GM19239 (cell line): ENCODE measurements at places on chromosomes 5 and 9.

DNA sequence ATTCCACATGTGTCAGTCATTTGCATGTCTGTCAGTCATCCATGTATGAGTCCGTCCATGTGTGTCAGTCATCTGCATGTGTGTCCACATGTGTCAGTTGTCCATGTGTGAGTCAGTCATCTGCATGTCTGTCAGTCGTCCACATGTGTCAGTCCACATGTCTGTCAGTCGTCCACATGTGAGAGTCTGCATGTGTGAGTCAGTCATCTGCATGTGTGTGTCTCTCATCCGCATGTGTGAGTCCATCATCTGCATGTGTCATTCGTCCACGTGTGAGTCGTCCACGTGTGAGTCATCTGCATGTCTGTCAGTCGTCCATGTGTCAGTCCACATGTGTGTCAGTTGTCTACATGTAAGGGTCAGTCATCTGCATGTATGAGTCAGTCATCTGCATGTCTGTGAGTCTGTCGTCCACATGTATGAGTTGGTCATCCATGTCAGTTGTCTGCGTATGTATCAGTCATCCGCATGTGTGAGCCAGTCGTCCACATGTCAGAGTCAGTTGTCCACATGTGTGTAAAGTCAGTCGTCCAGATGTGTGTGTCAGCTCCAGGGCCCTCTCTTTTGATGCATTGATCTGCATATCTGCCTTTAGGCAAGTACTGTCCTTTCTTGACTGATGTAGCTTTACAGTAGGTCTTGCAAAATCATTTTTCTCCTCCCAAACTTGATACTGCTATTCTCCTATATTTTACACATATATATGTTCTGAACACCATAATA lies 72.5 kb upstream of the CACNA1B start:
- no peak for DNase-seq

DNA sequence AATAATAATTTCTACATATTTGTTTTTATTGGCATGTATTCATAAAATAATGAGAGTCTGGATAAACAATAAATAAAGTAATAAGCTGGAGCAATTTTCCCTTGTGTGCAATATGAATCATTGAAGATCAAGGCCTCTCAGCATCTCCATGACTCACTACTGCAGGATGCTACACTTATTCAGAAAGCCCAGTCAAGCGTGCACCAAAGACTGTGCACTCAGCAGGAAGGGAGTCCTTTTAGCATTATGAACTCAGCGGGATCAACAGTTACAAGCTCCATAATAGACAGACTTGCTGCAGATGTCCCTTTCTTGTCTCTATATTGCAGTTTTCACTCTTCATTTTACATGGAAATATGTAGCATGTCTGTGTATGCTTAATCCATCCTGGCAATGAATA lies 485.3 kb downstream of the CDH9 start:
- no peak for DNase-seq

DNA sequence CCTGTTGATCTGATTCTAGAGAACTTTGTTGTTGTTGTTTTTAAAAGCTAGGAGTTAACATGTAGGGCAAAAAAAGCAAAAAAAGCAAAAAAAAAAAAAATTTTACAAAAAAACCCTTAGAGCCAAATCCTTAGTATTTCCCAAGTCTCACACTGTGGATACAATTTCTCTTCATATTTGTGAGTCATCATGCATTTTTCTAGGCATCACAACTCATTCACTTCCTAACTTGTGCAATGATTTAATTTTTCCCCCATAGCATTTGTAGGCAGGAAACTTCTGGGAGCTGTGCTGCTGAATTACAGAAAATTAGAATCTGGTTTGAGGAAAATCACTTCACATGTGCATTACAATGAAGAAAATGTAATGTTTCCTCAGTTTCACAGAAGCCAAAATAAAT lies 91.9 kb downstream of the MARCHF3 start:
- DNase-seq: no peak

DNA sequence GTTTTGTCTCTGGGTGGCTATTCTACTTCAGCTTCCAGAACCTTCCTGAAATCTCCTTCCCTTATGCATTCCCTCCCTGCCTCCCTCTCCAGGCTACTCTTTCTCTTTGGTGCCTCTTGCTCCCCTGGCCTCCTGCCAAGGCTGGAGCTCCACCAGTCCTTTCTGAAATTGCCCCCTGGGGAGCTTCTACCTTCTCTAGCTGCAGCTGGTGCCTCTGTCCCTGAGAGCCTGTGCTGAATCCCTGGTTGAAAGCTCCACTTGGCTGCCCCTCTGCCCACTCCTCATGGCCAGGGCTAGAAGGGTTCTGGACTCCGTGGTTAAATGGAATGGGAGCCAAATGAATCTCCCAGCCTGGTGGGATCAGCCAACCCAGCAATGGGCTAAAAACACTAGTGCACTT lies 80.1 kb downstream of the COL15A1 start:
- no peak for DNase-seq

DNA sequence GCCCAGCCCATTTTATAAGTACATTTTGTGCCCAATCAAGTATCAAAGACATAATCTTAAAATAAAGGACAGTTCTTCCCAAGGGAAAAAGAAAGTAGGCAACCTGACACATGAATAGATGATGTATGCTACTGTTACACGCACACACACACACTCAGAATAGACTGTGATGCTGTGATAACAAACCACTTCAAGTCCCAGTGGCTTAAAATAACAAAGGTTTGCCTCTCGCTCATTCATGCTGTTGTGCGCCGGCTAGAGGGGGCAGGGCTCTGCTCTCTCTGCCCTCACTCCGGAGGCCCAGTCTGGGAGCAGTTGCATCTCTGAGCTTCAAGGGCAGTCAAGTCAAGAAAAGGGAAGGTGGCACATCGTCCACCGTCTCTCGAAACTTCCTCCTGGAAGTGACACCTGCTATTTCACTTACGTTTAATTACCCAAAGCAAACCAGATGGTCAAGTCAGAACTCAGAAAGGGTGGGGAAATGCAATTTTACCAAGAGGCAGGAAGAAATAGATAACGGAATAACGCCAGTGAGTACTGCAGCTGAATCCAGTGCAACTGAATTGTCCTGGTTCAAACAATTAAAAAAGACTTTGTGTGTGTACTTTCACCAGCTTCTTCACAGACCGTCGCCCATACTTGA lies 43.3 kb downstream of the ANKRD33B start:
- no peak for DNase-seq

- no peak for DNase-seq
These were observed 17.9 kb downstream of the ANXA6 start for GRCh38 chr5:151139646-151140045.

GRCh38 chr5:175750511-175750931 lies 92.7 kb downstream of the HRH2 start:
- DNase-seq: no peak

DNA sequence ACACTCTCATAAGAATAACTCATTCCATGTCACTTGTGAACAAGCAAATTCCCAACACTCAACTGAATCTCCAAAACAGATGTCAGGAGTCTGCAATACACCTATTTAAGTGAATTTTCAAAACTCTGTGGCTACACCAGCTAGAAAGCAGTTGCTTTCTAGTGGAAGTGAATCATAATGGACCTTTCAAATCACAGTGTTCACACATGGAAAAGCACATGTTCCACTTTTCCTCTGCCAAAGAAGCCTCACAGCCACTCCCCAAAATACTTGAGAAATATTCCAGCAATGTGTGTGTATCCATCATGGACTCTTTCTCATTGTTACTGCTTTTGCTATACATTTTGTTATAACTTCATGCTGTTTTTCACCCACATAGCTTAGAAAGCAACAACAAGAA lies 17.4 kb downstream of the MARCHF3 start:
- DNase-seq: no peak

DNA sequence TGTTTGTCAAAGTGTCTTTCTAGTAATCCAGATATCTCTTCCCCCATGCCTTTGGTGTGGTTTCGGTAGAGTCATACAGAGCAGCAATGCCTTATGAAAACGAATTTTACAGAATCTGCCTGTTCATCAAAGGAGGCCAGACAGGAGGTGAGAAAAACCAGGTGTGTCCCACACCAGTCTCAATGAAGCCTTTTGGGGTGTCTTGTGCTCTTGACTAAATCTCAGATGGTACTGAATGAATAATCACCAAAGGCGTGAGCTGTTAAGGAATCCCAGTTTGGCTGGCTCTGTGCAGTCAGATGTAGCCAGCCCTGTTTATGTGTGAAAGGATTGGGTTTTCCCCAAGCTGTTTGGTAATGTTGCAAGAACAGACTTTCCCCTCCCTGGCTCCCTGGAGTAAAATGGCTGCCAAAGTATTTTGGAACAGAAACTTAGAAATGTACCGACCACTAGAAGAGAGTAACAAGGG lies 70.8 kb upstream of the CDKN2B start:
- DNase-seq: no peak

DNA sequence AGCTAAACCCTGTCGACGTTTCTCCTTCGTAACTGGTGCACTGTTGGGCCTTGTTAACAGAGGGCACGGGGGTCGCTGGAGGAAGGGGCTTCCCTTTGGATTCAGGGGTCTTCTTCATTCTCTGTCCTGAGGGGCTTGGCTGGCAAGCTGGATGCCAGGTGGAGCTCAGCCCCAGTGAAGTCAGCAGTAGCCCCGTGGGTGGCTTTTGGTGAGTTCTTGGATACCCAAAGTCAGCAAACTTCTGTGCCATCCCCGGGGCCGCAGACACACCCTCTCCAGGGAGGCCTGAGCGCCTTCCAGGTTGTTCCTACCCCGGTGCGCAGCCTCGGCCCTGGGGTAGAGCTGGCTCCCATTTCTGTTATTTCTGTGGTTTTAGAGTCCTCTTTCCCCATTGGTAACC lies 12.3 kb upstream of the OBP2A start:
- no peak for DNase-seq

DNA sequence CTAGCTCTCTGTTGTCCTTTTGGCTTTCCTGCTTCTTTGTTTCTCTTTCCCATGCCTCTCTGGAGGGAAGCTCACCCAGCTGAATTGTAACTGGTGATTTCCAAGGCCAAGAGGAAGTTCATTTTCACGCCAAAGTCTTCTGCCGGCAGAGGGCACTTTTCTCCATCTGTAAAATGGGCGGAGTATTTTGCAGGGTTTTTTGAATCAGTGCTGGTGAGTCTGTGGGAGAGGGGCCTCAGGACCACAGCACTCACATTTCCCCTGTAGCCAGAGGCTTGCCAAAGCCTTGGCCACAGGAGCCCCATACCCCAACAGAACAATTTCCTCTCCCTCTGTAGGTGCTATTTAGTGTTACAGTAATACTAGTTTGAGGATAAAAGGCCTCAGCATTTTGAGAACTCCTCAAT lies 42.3 kb upstream of the MATR3 start:
- DNase-seq: peak; percentile 49

GRCh38 chr5:141524604-141525597 lies 36.0 kb downstream of the PCDHGC5 start:
- no peak for DNase-seq

GRCh38 chr5:134825212-134825611 lies 20.6 kb upstream of the C5orf24 start:
- DNase-seq: no peak

- DNase-seq: no peak
These were observed 138.9 kb downstream of the RASEF start for GRCh38 chr9:82923912-82924605.

GRCh38 chr5:34045996-34046395 lies 3.0 kb upstream of the C1QTNF3 start:
- no peak for DNase-seq

- DNase-seq: no peak
These were observed 7.5 kb downstream of the TSTD2 start for GRCh38 chr9:97625620-97626019.

GRCh38 chr5:73464016-73464745 lies 15.6 kb upstream of the FOXD1 start:
- DNase-seq: no peak

DNA sequence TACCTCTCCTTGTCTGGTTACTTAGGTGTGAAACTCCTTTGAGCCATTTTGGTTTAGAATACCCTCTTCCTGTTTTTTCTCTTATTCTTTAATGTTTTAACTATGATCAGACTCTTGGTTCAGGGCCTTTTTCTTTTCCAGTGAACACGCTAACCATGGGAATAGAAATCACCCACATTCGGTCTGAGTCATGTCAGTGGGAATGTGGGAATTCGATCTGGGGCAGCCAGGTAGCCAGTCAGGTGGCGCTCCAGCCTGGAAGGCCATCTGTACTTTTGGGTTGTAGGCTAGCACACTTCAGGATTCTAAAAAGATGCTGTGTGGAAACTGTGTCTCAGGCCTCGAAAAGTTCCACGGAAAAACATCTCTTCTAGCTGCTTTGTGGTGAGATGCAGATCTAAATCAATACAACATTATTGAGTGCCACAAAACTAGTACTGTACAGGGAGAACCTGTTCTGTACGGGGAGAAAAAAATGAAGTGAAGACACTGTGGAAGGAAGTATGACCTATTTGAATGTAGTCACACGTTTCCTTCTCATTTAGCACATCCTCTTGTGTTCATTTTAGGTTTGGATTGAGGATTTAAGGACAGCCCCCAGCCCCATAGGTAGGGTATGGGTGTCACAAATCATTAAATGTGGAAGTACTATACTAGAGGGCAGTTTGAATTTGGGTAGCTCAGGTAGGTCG lies 36.4 kb downstream of the SNX30 start:
- DNase-seq: no peak

DNA sequence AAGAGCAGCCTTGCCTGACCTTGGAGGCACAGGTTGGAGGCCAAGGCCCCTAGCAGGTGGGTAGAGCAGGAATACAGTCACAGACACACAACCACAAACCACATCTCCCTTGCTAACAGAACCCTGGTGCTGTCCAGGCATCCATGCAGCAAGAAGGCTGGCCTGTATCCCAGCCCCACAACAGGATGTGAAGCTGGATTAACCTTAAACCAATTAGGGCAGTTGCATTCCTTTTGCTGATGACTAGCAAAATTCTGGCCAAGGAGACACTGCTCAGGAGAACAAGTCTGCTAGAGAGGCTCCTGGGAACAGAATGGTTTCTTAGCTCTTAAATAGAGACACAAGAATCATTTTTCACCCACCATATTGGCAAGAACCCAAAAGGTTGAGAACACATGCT lies 97.8 kb downstream of the C5orf15 start:
- no peak for DNase-seq

DNA sequence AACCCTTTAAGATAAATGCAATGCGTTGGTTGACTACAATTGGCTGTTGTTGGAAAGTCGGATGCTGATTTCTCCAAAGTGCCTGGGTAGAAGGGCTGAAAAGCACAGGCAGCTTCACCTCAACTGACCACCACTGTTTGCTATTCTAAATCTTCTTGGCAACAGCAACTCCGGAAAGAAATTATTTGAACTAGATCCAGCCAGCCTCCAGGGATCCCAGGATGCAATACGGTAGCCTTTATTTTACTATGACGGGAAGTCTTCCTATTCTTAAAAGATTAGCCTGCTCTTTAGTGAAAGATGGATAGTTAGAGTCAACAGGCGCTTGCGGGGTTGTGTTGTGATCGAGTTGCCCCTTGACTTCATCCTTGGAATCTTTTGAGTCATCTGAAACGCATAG lies 78.6 kb upstream of the KLF9 start:
- no peak for DNase-seq

DNA sequence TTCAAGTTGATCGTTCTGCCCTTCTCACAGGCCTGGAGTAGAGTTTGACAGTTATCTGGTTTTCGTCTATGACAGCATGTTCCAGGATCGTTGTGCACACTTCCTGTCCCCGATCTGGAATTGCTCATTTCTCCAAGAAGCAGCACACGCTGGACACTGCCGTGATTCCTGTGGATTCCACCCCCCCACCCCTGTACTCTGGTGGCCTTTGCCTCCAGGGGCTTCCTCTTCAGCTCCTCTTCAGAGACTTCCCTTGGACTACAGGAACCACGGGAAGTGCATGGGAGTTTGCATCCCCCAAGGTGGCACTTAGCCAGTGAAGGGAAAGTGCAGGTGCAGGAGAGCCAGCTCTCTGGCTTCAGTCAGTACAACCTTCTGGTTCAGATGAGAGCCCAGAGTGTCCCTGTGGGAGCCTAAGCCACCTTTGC lies 160.7 kb downstream of the CACNA1B start:
- DNase-seq: no peak

GRCh38 chr9:30575218-30575617 lies 1809.2 kb upstream of the ACO1 start:
- DNase-seq: no peak
